ENCODE measurements at places on chromosomes 2 and 18.

DNA sequence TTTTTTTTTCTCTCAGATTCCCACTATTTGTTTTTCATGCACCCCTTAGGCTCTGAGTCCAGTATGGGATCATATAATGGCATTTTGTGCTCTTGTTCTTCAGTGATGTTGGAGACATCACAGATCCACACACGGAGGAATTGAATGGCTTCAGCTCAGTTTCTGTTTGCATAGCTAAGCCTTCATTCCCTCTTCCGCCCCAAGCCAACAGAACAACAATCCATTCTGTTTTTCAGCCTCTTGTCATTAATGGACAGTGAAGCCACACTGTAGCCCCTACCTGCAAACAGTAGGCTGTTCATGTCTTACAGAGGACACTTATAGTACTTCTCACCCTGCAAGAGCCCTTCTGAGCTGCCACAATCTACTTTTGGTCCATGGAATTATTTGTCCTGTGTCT is 64.0 kb upstream of the ZSWIM2 start:
- no peak for DNase-seq

DNA sequence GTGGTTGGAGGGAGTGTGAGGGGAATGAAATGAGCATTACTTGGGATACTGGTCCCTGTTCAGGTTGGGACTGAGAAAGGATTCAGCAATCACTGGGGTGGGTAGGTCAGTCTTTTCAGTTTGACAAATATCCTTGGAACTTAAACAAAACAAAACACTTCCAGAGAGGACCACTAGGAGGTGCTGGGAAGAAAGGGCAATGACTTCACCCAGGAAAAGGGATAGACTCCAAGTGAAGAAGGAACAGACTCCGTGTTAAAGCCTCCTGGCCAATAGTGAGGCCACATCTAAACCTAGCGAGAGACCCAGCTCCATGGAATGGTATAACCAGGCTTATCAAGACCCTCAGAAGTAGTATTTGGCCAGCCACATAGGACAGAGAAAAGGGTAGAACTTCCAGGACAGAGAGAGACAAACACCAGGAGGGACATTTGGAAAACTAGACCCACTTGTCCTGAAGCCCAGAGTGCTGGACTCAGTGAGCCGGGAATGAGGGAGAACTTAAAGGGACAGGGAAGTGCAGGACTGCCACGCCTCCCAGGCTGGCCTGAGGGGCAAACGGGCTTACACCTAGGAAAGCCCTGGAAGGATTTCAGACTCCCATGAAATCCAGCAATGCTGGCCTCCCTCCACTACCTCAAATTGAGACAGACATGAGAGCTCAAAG is 19.6 kb upstream of the KCNG3 start:
- no peak for DNase-seq

- DNase-seq: no peak
Measured at GRCh38 chr2:233365861-233366520, 11.7 kb downstream of the DGKD start.

DNA sequence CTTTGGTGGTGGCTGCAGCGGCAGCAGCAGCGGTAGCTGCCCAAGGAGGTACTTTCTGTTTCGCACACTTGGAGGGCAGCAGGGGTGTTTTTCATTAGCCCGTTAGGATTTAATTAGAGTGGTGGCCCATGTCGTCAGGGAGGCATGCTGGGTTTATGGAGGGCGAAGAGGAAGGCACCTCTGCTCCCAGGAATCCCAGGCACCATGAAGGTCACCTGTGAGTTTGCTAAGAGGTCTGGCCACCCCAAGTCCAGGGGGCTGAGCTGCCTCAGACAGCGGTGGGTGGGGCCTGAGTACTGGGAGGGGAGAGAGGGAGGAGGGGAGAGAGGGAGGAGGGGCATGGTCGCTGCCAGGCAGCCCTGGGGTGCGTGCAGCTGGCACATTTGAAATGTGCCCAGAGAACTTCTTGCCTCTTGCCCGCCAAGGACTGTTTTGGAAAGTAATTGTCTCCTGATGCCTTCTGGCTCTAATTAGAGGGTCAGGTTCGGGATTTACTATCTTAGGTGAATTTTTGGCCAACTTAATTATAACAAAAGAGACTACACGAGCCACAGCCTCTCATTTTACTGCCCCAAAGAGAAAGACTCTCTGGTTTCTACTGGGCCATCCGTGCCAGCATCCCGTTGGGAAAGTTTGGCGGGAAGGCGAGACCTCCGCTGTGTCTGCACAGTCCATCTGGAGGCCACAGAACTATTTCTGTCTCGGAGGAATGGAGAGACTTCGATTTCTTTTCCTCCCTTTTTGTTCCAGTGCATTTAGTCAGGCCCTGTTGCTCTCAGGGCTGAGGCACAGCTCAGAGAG is 62.0 kb downstream of the GLI2 start:
- no peak for DNase-seq

Data from NCI-H1417 treated with DMSO at 0.1 percent for 48 hours (cell line).